ENCODE measurements at places on chromosomes 7 and 10.

- no peak for DNase-seq
Observed at GRCh38 chr7:98178321-98178720, 32.9 kb upstream of the BHLHA15 start.

GRCh38 chr7:127885843-127886242 lies 145.4 kb downstream of the LRRC4 start:
- DNase-seq: no peak

DNA sequence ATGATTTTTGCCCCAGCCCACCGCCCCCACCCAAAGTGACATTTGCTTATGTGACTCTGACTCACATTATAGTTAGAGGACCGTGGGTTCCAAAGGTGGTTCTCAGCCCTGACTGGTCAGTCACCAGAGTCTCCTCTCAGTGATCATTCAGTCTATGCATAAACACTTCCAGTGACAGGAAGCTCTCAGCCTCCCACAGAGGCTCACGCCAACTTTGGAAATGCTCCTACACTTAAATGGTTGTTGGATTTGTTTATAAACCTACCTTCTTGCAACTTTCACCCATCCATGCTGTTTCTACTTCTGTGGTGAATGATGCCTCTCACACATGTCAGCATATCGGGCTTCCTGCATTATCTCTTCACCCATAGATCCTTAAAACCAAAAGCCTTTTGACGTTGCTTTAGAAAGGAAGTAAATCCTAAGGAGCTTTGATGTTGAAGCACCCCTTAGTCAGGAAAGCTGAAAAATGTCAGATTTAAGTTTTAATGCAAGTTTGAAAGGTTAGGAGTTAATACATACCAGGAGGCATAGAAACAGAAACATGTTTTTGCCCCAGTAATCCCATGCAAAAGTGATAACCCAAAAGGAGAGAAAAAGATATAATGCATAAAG lies 46.5 kb upstream of the FGL2 start:
- no peak for DNase-seq

- no peak for DNase-seq
Observed at GRCh38 chr10:70139151-70139996, 6.7 kb upstream of the AIFM2 start.

GRCh38 chr7:81743201-81743600 lies 26.6 kb downstream of the HGF start:
- DNase-seq: no peak

GRCh38 chr7:48681006-48681405 lies 243.3 kb upstream of the CDC14C start:
- DNase-seq: no peak

GRCh38 chr7:121872831-121873288 lies at the start of gene PTPRZ1:
Gene PTPRZ1, plus strand, starts transcription at chr7:121873161. Its CDS starts 339 bp downstream, at chr7:121873500.
- DNase-seq: no peak

DNA sequence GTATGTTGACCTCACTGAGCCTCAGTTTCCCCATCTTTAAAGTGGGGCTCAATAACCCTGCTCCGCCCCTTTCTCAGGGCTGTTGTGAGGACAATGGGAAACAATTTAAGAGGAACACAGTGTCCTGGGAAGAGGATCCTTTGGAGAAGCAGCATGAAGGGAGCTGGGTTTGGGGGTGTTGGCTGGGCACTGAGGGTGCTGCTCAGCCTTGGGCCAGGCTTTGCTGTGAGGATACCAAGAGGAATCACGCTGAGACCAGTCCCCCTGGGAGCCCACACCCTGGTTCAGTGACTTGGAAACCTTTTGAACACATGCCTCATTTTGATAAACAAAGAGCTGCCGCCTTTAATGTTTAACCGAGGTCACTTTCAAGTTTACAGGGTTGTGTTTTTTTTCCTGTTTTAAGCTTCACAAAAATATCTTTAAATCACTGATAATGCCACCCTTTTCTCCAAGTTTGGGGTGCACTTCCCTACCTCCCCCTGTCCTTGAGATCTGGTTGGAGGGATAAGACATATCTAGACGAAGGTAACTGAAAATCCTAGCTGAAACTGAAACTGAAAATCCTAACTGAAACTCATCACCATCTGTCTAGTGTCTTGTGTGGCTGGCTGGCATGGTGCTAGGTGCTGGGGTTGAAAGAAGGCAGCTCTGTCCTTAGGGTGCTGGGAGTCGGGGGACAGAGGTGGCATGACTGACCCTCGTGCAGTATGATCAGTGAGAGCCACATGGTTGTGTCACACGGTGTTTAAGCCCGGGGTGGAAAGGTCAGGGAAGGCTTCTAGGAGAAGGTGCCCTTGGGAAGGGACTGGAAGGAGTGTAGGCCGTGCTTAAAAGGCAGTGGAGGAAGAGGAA lies 27.7 kb downstream of the ZNF775 start:
- no peak for DNase-seq

GRCh38 chr10:126955396-126955795 lies 50.2 kb downstream of the DOCK1 start:
- DNase-seq: no peak

- DNase-seq: no peak
Observed at GRCh38 chr10:126946746-126947145, 41.5 kb downstream of the DOCK1 start.

DNA sequence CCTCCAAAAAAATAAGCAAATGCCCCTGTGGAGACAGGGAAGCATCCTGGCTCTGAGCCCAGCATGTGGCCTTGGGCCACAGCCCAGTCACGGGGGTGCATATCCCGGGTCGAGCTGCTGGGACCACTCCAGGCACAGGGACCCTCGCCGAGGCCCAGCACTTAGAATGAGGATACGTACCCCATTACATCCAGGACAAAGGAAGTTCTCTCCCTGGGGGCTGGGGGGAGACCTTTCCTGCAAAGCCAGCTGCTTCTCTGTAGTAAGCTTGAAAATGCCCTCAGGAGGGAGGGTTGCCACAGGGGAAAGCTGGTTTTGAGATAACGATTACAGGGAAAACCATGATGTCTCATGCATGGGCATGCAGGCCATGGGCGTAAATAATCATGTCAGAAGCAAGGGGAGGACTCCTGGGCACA lies 75.5 kb downstream of the HIPK2 start:
- DNase-seq: no peak

- no peak for DNase-seq
Observed at GRCh38 chr10:34008656-34009055, 674.2 kb upstream of the NRP1 start.

- no peak for DNase-seq
Observed at GRCh38 chr10:118760265-118760664, 5.5 kb upstream of the CACUL1 start.

- no peak for DNase-seq
Observed at GRCh38 chr7:28725045-28725642, 233.0 kb downstream of the TRIL start.

DNA sequence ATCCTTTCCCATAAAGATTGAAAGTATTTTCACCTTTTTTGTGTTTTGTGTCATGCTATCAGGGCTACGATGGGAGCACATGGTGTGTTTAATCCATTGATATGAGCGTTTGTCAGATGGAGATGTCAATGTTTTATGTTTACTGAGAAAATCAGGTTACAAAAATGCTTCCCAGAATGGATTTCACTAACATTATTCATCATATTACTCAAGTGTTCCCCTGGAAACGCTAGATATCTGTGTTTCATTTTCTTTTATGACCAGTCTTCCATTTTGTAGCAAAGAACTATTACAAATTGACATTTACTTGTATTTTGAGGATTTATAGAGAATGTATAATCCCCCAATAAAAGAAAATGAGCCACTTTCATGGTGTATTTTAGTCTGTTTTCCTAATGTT lies 293.5 kb upstream of the AKR1E2 start:
- DNase-seq: no peak

DNA sequence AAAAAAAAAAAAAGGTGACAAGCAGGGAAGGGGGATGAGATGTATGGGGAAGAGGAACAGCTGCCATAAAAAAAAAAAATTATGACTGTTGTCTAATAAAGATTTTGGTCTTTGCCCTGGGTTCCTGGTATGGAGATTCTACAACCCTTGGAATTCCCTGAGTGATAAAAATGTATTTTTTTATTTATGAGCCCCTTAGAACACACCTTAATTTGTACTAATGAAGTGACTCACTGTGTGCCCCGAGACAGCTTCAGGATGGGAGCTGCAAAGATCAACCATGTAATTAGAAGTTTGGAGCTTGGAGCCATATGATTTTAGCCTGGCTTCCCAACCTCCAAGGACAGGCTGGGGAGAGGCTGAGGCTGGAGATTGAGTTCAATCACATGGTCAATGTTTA lies 69.7 kb downstream of the NHLRC2 start:
- no peak for DNase-seq

DNA sequence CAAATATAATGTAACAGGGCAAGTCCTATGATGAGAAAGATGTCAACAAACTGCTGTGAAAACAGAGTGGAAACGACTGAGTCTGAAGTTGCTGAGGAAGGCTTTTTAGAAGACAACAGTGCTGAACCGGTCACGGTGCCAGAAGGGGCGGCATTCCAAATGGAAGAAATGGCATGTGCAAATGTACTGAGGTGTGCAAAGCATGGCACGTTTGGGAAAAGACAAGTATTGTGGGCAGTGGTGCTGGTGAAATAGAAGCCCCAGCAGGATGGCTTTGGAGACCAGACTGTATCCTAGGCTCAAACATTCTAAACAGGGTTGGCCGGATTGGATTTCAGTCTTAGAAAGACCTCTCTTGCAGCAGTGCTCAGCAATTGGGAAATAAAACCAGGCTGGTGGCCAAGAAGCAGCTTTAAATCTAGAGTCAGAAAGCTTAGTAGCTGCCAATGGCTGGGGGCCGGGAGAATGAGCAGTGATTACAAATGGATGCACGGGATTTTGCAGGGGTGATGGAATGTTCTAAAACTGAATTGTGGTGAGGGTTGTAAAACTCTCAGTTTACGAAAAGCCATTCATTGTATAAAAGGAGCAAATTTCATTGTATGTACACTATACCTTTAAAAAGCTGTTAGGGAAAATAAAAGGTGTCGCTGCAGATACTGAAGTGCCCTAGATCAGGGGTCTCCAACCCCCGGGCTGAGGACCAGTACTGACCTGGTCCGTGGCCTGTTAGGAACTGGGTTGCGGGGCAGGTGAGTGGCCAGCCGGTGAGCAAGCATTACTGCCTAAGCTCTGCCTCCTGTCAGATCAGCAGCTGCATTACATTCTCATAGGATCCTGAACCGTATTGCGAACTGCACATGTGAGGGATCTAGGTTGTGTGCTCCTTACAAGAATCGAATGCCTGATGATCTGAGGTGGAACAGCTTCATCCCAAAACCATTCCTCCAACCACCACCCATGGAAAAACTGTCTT lies 141.6 kb downstream of the HIBADH start:
- no peak for DNase-seq

DNA sequence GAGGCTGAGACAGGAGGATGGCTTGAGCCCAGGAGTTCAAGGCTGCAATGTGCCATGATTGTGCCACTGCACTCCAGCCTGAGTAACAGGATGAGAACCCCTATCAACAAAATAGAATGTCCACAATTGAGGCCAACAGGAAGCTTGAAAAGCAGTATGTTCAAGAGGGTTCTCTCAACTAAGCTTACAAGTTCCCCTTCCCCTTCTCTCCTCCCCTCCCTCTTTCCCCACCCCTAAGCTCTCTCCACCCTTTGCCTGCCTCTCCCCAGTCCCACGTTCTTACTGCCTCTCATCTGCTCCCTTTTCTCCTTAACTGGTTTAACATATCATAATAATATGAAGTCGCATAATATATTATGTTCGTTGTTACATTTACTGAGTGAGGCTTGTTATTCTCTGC lies 35.4 kb downstream of the KIAA1549 start:
- no peak for DNase-seq

GRCh38 chr10:117476281-117476680 lies 66.3 kb upstream of the EMX2 start:
- DNase-seq: no peak

DNA sequence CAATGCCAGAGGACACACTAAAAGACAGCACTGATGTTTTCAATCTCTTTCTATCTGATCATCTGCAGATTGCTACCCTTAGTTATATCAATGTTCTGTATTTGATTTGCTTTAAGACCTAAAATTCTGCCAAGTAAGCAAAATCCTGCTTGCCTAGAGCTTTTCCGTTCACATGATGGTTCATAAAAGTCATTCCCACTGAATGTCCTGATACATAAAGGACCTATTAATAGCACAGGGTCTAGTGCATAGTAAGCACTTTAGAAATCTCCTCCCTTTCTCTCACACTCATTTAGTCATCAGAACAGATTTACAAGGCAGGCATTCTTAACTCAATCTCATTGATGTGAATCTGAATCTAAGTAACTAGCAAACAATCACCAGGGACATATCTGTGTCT lies 68.8 kb downstream of the PCGF5 start:
- no peak for DNase-seq

DNA sequence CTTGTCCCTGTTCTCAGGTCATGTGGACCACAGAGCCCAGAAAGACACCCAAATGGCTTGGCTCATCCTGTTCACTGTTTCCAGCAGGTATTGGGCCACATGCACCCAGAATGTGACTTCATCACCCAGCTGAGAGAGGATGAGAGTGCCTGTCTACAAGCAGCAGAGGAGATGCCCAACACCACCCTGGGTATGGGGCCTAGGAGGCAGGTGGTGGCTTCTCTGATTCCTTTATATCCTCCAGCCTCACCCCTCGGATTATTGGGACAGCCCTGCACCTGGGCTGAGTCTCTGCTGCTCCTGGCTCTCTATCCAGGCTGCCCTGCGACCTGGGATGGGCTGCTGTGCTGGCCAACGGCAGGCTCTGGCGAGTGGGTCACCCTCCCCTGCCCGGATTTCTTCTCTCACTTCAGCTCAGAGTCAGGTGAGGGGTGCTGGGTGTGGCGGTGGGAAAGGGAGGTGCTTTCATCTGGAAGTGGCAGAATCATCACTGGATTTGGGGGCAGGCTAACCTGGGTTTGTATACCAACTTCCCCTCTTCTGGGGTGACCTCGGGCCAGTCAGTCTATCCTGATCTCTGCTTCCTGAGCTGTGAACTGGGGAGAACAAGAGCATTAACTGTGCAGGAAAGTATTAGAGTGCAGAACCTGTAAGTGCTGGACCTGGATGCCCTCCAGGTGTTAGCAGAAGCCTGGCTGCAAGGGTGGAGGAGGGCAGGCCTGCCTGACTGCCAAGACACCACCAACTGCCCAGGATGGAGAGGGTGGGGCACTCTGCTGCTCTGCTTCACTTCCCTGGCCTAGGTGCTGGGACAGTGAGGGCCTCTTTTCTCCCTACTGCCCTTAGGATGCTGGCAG lies 5.2 kb downstream of the GHRHR start:
- no peak for DNase-seq

DNA sequence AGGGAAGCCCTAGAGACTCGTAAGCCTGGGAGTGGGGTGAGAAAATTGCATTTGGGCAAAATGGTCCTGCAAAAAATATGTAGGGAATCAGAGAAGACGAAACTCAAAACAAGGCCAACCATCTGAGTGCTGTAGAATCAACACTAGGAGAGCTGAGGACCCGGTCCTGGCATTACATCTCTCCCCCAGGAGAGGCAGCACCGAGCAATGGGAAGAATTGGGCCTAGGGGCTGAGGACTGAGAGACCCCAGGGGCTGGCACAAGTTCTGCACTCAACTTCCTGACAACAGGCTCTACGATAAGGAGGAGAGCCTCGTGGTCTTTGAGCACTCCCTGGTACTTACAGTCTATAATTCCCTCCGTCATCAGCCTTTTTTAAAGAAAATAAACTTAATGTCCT lies 47.6 kb downstream of the BPGM start:
- DNase-seq: no peak

GRCh38 chr10:62473241-62473640 lies 99.1 kb downstream of the ZNF365 start:
- DNase-seq: no peak

GRCh38 chr10:80617807-80618206 lies 80.1 kb downstream of the SH2D4B start:
- no peak for DNase-seq
